Germinal center (tissue), 1 donor: ENCODE measurements at places on chromosomes 5 and 9.
A peak's percentile ranks its signal among the peaks of the same experiment; 100 is the strongest.

DNA sequence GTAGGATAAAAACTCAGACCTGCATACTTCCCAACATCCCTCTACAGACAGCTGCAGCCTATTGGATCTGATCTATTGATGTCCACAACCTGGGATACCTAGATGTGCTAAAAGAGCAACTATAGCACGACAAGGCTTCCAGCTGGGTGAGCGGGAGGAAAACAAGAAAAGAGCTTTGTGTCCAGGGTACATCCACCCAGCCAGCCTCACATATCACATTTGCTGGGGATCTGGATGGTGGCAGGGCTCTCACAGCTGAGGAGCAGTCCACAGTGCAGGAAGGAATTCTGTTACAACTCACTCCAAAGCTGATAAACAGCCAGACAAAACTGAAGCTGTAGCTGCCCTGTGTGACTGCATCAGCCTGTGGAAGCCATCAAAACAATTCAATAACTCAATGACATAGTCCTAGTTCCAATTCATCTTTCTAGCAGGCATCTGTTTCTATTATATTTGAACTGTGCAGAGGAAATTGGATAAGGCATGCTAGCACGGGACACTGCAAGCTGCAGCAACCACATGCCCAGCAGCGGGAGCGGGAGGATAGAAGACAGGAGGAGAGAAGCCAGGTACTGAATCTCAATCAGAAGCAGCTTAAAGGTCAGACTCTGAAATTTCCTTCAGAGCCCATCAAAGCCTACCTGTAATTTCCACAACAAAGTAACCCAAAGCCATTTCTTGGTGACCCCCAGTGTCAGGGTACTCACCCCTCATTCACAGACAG is 45.0 kb downstream of the MED10 start:
- no peak for DNase-seq

- DNase-seq, result no peak
Measured at GRCh38 chr9:8156346-8156745, 356.8 kb upstream of the DMAC1 start.

DNA sequence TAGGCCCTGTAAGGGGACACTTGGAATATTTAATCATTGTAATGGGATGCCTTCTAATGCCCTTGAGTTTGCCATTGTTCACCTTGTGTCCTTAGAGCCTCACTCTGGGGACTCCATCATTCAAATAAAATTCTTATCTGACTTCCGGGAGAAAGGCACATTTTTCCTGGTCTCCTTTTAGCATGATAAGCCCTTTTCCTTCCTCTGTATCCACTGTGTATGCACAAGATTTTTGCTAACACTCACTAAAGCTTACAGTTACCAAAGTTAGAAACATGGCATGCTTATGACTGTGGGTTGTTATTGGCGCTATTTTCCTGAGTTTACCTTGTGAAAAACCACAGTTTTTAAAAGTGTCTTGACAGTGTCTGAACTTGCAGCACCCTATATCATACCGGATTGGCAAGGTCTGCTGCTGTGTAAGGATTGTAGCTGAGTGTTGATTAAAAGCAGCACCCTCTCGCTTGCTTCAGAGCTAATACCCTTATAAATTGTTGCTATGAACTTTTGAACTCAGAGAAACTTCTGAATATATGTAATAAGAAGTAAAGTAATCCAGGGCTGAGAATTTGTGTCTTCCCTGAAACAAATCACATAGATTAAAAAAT is 46.4 kb downstream of the SNCAIP start:
- no peak for DNase-seq

- no peak for DNase-seq
Measured at GRCh38 chr5:58239045-58239444, 220.8 kb downstream of the PLK2 start.

DNA sequence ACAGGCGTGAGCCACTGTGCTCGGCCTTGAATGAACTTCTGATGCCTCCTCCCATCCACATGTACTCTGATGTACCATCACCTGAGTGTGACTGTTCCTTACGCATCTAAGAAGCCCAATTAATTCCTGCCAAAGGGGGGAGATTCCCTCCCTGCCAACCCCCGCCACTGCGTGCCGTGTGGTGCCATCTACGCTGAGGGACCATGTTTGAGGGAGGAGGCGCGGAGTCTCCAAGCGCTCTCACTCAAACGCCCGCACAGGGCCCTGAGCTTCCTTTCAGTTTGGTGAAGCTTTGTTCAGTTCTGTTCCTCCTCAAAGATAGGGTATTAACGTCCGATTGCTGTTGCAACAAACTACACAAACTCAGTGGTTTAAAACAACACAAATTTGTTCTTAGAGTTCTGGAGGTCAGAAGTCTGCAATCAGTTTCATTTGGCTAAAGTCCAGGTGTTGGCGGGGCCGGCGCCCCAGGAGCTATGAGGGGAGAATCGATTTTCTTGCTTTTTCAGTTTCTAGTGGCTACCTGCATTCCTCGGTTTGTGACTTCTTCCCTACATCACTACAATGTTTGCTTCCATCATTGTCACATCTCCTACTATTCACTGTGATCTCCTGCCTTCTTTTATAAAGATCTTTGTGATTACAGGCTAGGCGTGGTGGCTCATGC is 13.9 kb upstream of the PRXL2C start:
- no peak for DNase-seq

DNA sequence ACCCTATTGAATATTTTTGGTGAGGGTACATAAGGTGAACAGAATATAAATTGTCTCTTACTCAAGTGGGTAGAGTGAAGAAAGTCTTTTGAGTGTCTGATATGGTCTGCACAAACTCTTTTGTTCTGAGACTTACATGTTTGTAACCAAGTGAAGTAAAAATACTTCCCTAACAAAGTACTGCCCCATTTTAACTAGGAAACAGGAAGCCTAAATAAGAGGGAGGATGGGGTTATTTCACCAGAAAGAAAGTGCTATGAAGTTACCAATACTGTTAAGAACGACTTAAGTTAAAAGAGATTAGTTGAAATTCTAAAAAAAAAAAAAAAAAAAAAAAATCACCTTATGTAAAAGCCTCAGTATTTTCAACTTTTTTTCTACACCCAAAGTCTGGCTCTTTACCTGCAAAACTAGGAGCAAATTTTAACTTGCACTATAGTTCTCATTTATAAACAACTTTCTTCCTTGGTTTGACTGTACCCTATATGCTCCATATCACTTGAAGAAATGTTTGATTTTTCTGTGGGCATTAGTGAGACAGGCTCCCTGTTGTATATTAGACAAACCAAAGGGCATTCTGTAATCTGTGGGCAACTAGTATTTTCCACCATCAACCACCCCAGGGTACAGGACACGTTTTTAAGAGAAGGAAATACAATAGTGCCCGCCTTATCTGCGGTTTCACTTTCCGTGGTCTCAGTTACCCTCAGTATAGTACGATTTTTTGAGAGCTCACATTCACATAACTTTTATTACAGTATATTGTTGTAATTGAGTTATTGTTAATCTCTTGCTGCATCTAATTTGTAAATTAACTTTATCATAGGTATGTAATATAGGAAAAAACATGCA is 127.7 kb downstream of the NR3C1 start:
- no peak for DNase-seq

- DNase-seq, result no peak
Measured at GRCh38 chr5:57042524-57042931, 90.6 kb upstream of the MIER3 start.

GRCh38 chr9:113853333-113853732 is 22.8 kb upstream of the ZNF618 start:
- no peak for DNase-seq

DNA sequence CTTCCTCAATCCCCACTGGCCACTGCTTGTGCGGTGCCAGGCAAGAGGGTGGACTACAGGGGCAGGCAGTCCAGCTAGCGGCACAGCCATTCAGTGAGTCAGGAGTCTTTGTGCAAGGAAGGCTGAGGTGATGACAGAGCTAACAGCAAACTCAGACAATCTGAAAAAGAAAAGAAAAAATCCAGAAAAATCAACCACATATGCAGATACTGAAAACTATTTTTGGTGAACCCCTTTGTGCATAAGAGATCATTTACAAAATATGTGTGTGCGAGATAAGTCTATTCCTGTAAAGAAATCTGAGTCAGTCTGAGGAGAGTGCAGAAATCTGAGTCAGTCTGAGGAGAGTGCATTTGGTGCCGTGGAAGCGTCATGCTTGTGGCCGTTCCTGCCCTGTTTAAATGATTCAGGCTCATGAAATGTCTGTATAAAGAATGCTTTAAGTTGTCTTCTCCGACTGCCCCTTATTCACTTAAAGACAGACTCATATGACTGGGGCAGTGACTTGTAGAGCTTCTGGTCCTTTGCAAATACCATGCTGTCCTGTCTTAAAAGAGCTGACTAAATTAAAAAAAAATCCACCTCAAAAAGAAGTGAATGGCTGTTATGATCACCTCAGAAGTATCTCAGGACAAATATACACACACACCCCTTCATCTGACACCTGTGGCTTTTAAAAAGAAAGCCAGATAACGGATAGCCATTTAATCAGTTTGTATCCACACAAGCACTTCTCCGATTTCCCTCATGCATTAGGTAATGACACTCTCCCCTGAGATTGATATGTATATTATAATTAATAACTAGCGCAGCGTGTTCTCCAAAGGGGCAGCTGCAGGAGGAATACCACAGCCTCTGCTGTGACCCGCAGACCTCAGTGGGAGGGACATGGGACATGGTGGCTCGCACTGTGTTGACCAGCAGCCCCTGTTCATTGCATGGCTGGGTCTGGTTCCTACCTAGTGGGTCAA is 47.3 kb downstream of the TRIO start:
- no peak for DNase-seq

- DNase-seq, result no peak
Measured at GRCh38 chr5:50786073-50786472, 119.6 kb downstream of the PARP8 start.

GRCh38 chr5:41858890-41859289 is 11.3 kb downstream of the OXCT1 start:
- no peak for DNase-seq

- no peak for DNase-seq
Measured at GRCh38 chr9:69040646-69041045, 5.1 kb downstream of the FXN start.

GRCh38 chr9:4774209-4774608 is 18.5 kb upstream of the RCL1 start:
- no peak for DNase-seq

DNA sequence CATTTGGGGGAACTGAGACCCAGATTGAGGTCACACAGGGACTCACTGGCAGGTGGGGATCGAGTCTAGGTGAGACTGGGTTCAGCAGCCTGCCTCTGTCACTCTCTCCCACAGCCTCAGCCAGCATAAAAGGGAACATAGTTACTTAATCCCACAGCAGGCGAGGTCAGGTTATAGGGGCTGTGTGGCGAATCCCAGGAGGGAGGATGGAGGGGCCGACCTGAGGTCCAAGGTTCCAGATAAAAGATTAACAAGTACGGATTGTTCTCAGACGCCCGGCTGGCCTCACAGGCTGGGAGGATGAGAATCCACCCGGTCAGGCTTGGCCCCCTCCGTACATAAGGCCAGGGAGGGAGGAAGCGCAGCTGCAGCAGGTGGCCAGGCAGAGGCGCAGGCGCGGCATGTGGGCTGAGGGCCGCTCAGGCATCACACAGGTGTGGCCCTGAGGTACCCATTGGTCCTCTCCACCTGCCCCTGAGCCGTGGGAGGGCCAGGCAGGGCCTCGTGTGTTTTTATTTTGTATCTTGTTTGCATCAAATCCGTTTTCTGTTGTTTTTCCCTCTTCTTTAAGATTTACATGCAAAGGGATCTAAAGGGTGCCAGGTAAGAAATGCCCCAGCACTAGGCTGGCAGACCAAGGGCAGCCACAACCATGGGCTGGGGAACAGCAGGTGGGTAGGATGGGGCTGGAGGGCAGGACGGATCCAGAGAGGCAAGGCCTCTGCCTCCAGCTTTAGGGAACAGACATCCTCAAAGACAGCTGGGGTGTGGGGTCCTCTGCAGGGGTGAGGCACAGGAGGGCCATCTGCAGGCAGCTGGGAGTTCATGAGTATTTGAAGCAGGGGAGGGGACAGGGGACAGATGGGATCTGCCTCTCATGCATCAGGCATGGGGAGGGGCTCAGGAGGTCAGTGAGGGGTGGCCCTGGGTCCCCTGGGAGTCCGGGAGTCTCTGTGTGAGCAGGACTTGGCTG is 3.6 kb downstream of the SUSD3 start:
- peak; percentile 91 for DNase-seq

DNA sequence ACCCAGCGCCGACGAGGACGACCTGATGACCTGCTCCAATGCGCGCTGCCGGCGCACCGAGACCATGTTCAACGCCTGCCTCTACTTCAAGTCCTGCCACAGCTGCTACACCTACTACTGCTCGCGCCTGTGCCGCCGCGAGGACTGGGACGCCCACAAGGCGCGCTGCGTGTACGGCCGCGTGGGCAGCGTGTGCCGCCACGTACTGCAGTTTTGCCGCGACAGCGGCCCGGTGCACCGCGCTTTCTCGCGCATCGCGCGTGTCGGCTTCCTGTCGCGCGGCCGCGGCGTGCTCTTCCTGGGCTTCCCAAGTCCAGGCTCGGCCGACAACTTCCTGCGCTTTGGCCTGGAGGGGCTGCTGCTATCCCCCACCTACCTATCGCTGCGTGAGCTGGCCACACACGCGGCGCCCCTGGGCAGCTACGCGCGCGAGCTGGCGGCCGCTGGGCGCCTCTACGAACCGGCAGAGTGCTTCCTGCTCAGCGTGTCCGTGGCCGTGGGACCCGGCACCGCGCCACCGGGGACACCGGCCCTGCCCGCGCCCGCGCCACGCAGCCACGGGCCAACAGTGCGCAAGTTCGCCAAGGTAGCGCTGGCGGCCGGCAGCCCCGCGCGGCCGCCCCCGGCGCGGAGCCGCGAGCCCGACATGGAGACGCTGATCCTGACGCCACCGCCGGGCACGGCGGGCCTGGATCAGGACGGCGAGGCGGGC is 2.7 kb upstream of the PHPT1 start:
- DNase-seq, result no peak

DNA sequence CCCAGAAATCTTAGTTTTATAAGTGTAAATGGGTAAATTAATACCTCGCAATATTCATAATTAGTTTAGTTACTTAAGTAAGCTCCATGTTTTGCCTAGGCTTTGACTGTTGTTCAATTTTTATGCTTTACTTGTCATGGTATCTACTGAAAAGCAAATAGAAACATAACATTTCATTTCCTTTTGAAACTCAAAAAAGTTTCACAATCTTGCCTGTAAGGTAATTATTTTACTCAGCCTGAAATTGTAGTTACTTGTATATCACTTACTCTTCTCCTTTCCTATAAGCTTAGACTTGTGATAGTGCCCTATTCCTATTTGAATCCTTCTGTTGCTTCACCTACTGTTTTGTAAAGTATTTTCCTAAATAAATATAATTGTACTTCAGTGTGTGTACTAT is 914.4 kb upstream of the COX7C start:
- DNase-seq, result no peak

DNA sequence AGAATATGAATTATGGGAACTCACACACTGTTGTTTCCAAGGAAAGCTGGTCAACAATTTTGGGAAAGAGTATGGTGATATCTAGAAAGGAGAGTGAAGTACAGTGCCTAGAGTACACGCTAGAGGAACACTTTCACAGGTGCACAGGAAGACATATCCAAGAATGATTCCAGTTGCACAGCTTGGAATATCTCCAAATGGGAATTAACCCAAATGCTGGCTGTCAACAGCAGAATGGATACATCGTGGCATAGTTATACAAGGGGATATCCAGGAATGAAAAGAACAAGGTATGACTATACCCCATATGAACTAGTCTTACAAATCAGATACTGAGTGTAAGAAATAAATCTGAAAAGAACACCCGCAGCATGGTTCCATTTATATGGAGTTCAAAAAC is 231.3 kb downstream of the FSTL4 start:
- DNase-seq, result no peak
